ENCODE measurements at places on chromosomes 16 and 17. TPM values are rescaled to one million over a fixed set of nuclear protein-coding genes. Genes with fewer than 3 reads are reported as not detected.
A peak's percentile ranks its signal among the peaks of the same experiment; 100 is the strongest.

DNA sequence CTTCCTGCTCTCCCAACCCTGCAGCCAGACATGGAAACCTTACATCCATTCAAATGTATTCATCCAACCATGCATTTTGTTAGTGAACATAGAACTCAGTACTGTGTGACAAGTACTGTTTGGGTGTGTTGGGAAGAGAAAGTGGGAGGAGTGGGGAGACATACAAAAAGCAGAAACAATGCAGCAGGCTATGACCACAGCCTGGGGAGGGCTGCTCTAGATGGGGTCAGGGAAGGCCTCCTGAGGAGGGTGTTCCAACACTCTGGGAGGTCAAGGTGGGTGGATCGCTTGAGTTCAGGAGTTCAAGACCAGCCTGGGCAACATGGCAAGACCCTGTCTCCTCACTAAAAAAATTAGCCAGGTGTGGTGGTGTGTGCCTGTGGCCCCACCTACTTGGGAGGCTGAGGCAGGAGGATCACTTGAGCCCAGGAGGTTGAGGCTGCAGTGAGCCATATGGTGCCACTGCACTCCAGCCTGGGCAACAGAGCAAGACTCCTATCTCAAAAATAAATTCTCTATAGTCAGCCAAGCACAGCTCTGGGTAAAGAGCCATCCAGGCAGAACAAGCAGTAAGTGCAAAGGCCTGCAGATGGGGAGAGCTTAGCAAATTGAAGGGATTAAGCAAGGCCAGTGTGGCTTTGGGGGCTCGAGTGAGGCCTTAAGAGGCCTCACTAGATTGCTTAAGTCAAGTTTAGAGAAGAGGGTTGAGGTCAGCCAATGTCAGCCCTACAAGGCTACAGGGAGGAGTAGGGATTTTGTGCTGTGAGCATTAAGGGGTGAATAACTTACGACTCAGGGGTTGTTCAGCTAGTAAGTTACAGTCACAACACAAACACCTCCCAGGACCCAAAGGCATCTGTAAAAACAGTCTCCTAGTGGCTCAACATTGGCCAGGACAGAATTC is 5.5 kb downstream of the SLC13A2 start:
- H3K4me1 ChIP-seq = no peaks in the 10 kb centered on the region
- no peak for DNase-seq
- H3K27me3 ChIP-seq = no peaks in the 10 kb centered on the region
- H3K4me3 ChIP-seq = no peak overlapping the region

DNA sequence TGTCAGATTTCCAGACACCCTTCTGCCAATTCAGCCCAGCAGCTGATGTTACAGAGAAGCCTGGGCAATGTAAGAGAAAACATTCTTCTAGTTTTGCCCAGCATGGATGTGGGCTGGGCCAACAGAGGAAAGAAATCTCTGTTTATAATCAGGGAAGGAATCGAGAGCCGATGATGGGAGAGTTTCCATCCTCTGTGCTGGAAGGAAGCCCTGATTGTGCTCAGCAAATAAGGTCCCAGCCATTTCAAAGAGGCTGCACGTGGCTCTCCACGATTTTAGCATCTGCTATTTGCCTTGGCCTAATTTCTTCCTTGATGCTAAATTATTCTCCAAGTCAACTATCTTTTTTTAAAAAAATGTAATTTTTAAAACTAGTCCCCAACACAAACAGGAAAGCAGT is 70.0 kb downstream of the IRX6 start:
- no peak overlapping the region for H3K4me3 ChIP-seq
- no peak overlapping the region for H3K27ac ChIP-seq
- no peaks in the 10 kb centered on the region for H3K27me3 ChIP-seq
- H3K36me3 ChIP-seq = no peaks in the 10 kb centered on the region

- no peaks in the 10 kb centered on the region for H3K36me3 ChIP-seq
- H3K27me3 ChIP-seq = no peaks in the 10 kb centered on the region
- no peak overlapping the region for H3K27ac ChIP-seq
- no peak overlapping the region for H3K4me3 ChIP-seq
- no peak for DNase-seq
- H3K4me1 ChIP-seq = no peaks in the 10 kb centered on the region
Observed at GRCh38 chr17:9273428-9274391, 252.4 kb downstream of the NTN1 start.

GRCh38 chr17:50589095-50589705 is 28.7 kb downstream of the CACNA1G start:
- H3K4me3 ChIP-seq = no peak overlapping the region
- no peaks in the 10 kb centered on the region for H3K27me3 ChIP-seq
- no peak overlapping the region for H3K27ac ChIP-seq
- DNase-seq = no peak
- H3K4me1 ChIP-seq = no peaks in the 10 kb centered on the region

- no peak overlapping the region for H3K4me3 ChIP-seq
- H3K27me3 ChIP-seq = no peaks in the 10 kb centered on the region
- H3K27ac ChIP-seq = no peak overlapping the region
- DNase-seq = no peak
- no peaks in the 10 kb centered on the region for H3K36me3 ChIP-seq
Observed at GRCh38 chr16:70754371-70754770, 46.6 kb downstream of the VAC14 start.

GRCh38 chr16:4664538-4665418 is 28.6 kb upstream of the NUDT16L1 start:
- H3K4me3 ChIP-seq = no peak overlapping the region
- H3K36me3 ChIP-seq = peaks cover 14% of the 10 kb centered on the region
- DNase-seq = no peak
- no peak overlapping the region for H3K27ac ChIP-seq

- no peak for DNase-seq
- H3K4me3 ChIP-seq = no peak overlapping the region
- H3K27me3 ChIP-seq = no peaks in the 10 kb centered on the region
- H3K36me3 ChIP-seq = no peaks in the 10 kb centered on the region
- no peaks in the 10 kb centered on the region for H3K4me1 ChIP-seq
- no peak overlapping the region for H3K27ac ChIP-seq
Observed at GRCh38 chr17:12709063-12709462, 43.4 kb downstream of the MYOCD start.

GRCh38 chr17:78921437-78921971 is 3.7 kb downstream of the TIMP2 start:
- no peak overlapping the region for H3K4me3 ChIP-seq
- H3K4me1 ChIP-seq = no peaks in the 10 kb centered on the region
- H3K27ac ChIP-seq = no peak overlapping the region
- H3K27me3 ChIP-seq = no peaks in the 10 kb centered on the region
- DNase-seq = no peak
- no peaks in the 10 kb centered on the region for H3K36me3 ChIP-seq

DNA sequence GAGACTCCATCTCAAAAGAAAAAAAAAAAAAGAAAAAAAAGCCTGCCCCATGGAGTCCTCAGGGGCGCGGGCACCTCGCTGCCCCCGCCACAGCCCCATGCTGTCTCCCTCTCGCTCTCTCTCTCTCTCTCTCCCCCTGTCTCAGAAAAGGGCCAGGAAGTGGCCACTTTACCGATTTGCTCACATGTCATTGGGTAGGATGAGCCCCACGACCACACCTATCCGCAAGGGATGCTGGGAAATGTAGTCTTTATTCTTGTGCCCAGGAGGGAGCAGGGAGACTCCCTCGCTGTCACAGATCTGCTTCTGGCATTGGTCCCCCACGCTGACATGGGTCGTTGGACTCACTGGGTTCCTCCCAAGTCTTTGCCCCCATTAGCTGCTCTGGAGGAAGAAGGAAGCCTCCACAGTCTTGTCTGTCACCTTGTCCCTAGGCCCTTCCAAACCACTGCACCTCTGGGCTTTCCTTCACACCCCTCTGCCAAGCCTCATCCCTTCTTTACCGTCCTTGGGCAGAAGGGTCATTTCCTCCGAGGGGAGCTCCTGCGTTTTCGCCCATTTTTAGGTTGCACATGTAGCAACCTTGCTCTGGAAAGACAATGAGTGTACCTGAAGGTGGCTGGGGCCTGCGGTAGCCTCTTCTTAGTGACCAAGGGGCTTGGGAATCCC is 6.9 kb upstream of the GJD3 start:
- H3K27me3 ChIP-seq = no peaks in the 10 kb centered on the region
- no peaks in the 10 kb centered on the region for H3K36me3 ChIP-seq
- no peaks in the 10 kb centered on the region for H3K4me1 ChIP-seq
- peak; percentile 88 for DNase-seq

- H3K36me3 ChIP-seq = no peaks in the 10 kb centered on the region
- no peak overlapping the region for H3K27ac ChIP-seq
- DNase-seq = no peak
- no peaks in the 10 kb centered on the region for H3K27me3 ChIP-seq
- peaks cover 7% of the 10 kb centered on the region for H3K4me1 ChIP-seq
Observed at GRCh38 chr17:57809879-57810278, 40.0 kb downstream of the MRPS23 start.

DNA sequence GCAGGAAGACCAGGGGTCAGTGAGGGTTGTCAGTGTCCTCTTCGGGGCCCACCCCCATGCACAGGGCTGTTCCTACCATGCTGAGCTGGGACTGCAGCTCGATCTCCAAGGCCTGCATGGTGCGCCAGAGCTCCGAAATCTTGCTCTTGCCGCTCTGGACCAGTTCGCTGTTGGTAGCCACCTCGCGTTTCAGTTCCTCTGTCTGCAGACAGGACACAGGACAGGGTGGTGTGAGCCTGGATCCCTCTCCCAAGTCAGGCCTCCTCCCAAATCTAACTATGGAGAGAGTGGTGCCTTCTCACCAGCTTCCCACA is 90.9 kb downstream of the GOSR1 start:
- DNase-seq = no peak
- H3K4me3 ChIP-seq = no peak overlapping the region
- no peaks in the 10 kb centered on the region for H3K4me1 ChIP-seq
- no peaks in the 10 kb centered on the region for H3K27me3 ChIP-seq
- H3K27ac ChIP-seq = no peak overlapping the region

DNA sequence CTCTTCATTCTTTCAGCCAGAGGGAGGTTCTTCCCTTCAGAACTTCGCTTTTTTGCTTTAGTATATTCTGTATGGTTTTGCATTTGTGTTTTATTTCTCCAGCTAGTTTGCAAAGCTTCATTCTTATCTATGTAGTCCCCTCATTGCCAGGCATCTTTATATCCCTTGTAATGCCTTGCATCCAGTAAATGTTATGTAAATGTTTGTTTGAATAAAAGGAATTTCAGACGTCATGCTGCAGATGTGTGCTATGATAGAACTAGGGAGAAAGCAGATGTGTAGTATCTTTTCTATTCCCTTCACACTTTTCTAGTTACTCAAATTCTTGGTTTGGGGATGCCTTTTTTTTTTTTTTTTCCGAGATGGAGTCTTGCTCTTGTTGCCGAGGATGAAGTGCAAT is 62.6 kb upstream of the RASL10B start:
- no peak overlapping the region for H3K4me3 ChIP-seq
- H3K4me1 ChIP-seq = no peaks in the 10 kb centered on the region
- no peak for DNase-seq
- H3K27me3 ChIP-seq = no peaks in the 10 kb centered on the region
- peaks cover 15% of the 10 kb centered on the region for H3K36me3 ChIP-seq
- no peak overlapping the region for H3K27ac ChIP-seq

GRCh38 chr16:17379121-17379571 is 91.6 kb downstream of the XYLT1 start:
- H3K4me1 ChIP-seq = peaks cover 27% of the 10 kb centered on the region
- H3K4me3 ChIP-seq = no peak overlapping the region
- no peaks in the 10 kb centered on the region for H3K36me3 ChIP-seq
- no peak overlapping the region for H3K27ac ChIP-seq
- DNase-seq = no peak
- no peaks in the 10 kb centered on the region for H3K27me3 ChIP-seq

GRCh38 chr16:57679767-57680482 is 11.8 kb downstream of the ADGRG3 start:
- no peaks in the 10 kb centered on the region for H3K4me1 ChIP-seq
- H3K27me3 ChIP-seq = no peaks in the 10 kb centered on the region
- no peak overlapping the region for H3K27ac ChIP-seq
- H3K36me3 ChIP-seq = no peaks in the 10 kb centered on the region
- DNase-seq = no peak

GRCh38 chr16:3152277-3152990 is 17.6 kb downstream of the ZNF213 start:
- peaks cover 25% of the 10 kb centered on the region for H3K4me1 ChIP-seq
- H3K4me3 ChIP-seq = peak overlapping the region; percentile 53
- DNase-seq = peak; percentile 94
- no peaks in the 10 kb centered on the region for H3K27me3 ChIP-seq
- H3K27ac ChIP-seq = no peak overlapping the region

DNA sequence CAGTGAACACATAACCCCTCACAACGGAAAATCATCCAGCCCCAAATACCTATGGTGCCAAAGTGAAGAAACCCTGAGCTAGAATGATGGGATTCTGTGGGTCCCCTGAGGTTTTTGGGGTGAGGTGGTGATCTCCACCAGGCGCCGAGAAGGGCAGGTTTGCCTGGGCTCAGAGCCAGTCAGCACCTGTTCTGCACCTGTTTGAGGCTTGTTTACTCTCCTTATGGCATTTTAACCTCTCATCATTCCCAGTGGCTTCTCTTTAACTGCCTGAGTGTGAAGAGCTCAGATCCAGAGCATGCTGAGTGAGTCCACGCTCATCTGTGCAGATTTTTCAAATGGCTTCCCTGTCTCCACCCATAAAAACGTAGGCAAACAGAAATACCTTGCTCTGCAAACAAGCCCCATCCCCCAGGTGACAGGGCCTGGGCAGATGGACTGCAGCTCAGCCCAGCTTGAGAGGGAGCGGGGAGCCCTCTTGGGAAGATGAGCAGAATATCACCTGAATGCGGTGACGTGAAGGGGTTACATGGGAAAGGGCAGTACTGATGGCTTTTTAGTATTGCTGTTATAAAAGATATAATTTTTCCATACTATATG is 40.1 kb upstream of the CLEC19A start:
- DNase-seq = no peak
- no peaks in the 10 kb centered on the region for H3K4me1 ChIP-seq
- no peak overlapping the region for H3K27ac ChIP-seq

WFDC1 gene
- total RNA-seq = not detected

ABCC6 gene
- not detected for total RNA-seq

CHST4 gene
- total RNA-seq = 0.22 TPM

PRSS53 gene
- total RNA-seq = 4.0 TPM

RRAD gene
- total RNA-seq = not detected

CHD9NB gene
- total RNA-seq = not detected

SPATA22 gene
- not detected for total RNA-seq

BRICD5 gene
- 3.7 TPM for total RNA-seq

CLEC16A gene
- 17.4 TPM for total RNA-seq

KRTAP4-6 gene
- not detected for total RNA-seq

SHISA6 gene
- total RNA-seq = not detected

KCNJ2 gene
- total RNA-seq = not detected

ABI3 gene
- 20.2 TPM for total RNA-seq

Measured in Karpas-422 (cell line).